NCI-H82 (cell line): ENCODE measurements at places on chromosomes 11 and 22.

- no peak for DNase-seq
Measured at GRCh38 chr11:16204261-16204660, 152.1 kb downstream of the SOX6 start.

DNA sequence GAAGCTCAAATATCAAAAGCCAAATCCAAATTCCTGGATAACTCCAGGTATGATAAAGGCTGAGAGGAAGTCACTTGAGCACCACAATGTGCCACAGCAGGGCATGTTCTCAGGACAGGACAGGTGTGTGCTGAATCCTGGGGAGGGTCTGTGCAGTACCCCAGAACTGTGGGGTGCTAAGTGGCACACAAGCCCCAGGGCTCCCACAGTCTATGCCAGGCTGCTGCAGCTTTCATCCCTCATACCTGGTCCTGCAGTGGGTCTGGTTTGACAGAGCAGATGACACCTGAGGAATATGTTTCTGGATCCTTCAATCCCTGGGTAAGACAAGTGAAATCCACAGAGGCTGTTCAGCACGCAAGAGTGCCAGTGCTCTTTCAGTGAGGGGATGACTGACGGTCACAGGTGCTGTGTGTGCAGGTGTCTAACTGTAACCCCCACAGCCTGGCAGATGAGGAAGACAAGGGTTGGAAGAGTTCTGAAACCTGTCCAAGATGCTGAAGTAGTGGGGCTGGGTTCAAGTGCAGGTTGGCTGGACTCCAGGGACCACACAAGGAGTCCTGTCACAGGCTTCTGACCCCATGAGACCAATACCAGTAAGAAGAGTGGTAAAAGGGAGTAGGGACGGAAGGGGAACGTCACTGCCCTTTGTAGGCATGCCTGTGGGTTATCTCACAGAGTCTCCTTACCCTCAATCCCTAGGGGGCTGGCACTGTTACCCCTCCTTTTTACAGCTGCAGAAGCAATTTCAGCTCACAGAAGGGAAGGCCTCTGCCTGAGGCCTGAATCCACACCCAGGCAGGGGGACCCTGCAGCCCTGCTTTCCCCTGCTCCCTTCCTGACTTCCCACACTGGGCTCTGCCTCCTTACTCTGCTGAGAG is 14.1 kb downstream of the SERPIND1 start:
- DNase-seq = no peak

- no peak for DNase-seq
Measured at GRCh38 chr11:102546923-102547471, 16.4 kb upstream of the MMP7 start.

- no peak for DNase-seq
Measured at GRCh38 chr11:823441-824291, 4.1 kb upstream of the CRACR2B start.

DNA sequence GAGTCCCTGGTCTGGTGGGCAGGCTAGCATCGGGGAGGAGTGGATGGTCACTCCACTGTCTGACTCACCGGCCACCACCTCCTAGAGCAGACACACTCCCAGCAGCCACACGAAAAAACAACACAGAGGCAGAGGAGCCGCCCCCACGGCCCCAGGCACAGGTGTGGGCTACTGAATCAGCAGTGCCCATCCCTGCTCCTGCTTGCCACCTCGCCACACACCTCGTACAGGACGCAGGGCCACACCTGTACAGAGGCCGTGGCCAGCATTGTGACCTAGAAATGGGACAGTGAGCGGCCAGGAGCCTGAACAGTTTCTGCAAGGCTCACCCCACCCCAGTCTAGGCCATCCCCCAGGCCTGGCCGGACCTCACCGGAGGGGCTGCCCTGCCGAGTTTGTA is 14.0 kb downstream of the TRIM29 start:
- no peak for DNase-seq

DNA sequence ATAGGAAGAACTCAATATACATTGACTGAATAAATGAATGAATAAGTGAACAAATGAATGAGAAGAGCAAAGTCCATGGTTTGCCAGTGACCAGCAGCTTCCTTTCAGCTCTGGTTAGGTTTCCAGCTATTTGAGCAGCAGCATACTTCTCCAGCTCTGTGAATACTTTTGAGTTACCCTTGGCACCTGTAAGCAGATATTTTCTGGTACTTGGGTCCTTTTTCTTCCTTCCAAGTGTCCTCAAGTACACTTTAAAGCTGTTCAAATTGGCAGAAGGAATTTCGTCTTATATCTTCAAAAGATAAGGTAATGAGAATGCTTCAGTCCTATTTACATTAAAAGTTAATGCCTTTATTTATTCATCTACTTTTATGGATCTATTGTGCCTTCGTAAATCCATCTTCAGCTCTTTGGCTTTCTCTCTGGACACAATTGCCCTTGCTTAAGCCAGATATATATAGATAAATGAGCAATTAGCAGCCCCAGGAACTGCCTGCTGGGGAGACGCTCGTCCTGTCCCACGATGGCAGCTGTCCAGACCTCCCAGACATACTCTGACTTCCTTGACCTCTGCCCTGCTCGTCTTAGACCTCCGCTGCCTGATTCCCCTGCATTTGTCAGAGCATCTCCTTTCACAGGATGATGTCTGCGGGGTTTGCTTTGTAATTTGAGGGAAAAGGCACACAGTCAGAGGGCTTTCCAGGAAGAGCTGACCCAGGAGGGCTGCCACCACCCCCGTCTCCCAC is 926.3 kb downstream of the OPCML start:
- DNase-seq = no peak
